T-cell (primary cell): ENCODE measurements at places on chromosomes 7 and 10. TPM values are rescaled to one million over a fixed set of nuclear protein-coding genes. Genes with fewer than 3 reads are reported as not detected.

Gene SDHAF3
- 11.8 TPM for total RNA-seq

DNA sequence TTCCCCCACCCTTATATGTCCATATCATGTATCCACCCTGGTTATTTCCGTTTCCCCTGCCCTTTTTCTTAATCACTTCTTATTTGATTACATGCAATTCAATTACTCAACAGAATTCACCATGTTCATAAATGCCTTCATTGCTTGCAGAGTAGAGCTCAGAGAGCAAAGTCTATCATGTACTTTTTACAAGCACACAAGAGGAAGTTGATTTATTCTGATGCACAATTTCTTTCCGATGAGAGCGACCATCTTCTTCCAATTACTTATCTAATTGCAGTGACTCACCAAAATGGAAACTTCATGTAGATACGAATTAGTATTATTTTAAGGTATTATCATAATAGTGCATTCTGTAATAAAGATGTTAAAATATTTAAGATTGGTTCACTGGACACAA lies 430.5 kb upstream of the KLF6 start:
- DNase-seq = no peak

- peak; percentile 72 for DNase-seq
Observed at GRCh38 chr7:131231381-131232220, 96.1 kb upstream of the MKLN1 start.

- DNase-seq = no peak
Observed at GRCh38 chr7:131249003-131249402, 78.7 kb upstream of the MKLN1 start.

GRCh38 chr10:15588635-15589508 lies 130.8 kb downstream of the ITGA8 start:
- no peak for DNase-seq

DNA sequence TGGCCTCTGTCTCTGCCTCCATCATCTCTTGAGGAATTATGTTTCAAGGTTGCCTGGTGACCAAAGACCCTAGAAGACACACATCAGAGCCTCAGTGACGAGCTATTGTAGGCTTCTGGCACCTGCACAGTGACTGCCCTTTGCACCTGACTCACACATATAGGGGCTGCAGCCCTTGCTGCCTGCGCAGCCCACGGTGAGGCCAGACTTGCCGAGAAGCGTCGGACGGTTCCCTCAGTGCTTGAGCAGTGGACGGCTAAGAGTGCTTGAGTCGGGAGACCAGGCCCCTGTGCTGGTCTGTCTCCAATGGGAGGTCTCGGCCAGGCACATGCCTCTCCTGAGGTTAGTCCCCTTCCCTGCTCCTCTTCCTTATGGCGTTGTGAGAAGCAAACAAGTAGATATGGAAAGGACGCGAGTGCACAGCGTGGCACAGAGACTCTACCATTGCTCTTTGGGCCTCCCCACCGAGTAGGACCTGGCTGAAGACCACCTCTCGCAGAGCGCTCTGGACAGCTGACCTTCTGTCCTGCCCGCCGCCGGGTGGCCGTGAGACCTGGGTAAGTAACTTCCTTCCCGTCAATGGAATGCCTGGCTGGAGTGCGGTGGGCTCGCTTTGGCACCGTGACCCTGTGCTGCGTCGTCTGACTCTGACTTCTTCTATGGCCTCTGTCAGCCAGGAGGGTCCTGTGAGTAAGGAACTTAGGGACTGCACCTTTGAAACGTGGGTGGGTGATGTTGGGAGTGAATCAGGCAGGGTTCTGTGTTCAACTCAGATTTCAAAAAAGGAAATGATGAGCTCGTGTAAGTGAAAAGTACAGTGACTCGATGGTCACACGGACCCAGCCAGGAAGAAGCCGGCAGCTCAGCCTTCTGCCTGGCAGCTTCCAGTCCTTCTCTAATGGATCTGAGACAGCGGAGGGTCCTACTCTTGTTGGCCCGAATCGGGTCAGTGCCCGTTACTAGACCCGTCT lies 33.7 kb downstream of the ZNF775 start:
- no peak for DNase-seq
